ENCODE measurements at places on chromosomes 12 and 14.

GRCh38 chr14:102777711-102778337 lies 575 bp downstream of the TRAF3 start:
- DNase-seq, result no peak

GRCh38 chr14:59036134-59036533 lies 152.3 kb upstream of the DAAM1 start:
- DNase-seq, result no peak

GRCh38 chr12:49929581-49929980 lies 21.0 kb upstream of the AQP2 start:
- DNase-seq, result no peak

- DNase-seq, result no peak
These were observed 5.1 kb upstream of the TNFAIP2 start for GRCh38 chr14:103118018-103118662.

DNA sequence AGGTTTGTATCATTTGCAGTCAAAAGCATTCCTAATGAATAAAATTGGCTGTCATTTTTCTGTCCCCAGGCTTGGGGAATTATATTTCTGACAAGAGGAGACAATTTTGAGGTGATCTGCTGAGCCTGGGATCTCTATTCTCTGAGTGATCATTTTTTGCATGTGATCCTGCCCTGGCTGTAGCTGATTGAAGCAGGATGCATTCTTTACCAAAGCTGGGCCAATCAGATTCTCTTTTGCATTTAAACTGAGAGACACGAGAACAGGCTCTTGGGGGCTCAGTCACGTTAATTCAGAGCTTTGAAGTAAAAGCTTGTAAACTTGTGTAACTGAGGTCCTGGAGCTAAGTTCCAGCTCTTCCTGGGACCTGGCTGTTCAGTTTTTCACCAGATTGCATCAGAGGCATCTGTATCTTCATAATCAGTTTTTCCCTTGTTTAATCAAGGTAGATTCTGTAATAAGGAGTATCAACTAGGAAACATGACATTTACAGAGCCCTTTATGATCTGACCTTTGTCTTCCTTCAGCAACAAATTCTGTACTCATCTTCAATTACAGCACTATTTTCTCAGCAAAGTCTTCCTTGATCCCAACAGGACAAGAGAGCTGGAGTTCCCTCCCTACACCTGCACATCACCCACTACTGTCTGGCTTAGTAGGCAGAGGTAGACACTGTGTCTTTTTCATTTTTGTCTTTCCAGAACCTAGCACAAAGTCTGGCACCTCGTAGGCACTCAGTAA lies 35.0 kb upstream of the MANSC4 start:
- no peak for DNase-seq

GRCh38 chr12:68331869-68332727 lies at the start of gene MDM1:
MDM1 (minus strand) TSS chr12:68332362; CDS start chr12:68332245, 117 bp downstream.
- peak; percentile 96 for DNase-seq

DNA sequence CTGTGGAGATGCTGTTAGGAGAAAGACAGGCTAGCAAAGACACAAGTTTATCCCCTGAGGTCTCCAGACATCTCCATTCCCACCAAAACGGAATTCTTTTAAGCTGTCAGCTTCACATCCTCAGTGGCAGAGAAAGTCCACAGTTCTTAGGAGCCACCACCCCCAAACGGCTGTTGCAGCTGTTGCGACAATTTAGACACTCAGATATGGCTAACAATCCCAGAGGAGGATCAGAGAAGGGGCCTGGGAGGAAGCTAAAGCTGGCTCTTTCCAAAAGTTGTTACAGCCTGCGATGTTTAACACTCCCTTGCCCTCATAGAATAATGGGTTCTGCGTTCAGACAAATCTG lies 1.9 kb upstream of the ATP5MC2 start:
- no peak for DNase-seq

DNA sequence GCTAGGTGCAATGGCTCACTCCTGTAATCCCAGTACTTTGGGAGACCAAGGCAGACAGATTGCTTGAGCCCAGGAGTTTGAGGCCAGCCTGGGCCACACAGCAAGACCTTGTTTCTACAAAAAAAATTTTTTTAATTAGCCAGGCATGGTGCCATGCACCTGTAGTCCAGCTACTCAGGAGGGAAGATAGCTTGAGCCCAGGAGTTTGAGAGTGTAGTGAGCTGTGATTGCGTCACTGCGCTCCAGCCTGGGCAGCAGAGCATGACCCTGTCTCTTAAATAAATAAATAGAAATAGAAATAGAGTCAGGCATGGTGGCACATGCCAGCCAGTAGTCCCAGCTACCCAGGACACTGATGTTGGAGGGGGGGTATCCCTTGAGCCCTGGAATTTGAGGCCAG lies 36.7 kb upstream of the CLIP1 start:
- DNase-seq, result peak; percentile 56

GRCh38 chr14:74202113-74202512 lies 37.1 kb upstream of the VSX2 start:
- no peak for DNase-seq

- no peak for DNase-seq
These were observed 26.9 kb downstream of the GCN1 start for GRCh38 chr12:120167529-120168095.

GRCh38 chr12:25455696-25456095 lies 97.4 kb downstream of the LMNTD1 start:
- DNase-seq, result no peak

DNA sequence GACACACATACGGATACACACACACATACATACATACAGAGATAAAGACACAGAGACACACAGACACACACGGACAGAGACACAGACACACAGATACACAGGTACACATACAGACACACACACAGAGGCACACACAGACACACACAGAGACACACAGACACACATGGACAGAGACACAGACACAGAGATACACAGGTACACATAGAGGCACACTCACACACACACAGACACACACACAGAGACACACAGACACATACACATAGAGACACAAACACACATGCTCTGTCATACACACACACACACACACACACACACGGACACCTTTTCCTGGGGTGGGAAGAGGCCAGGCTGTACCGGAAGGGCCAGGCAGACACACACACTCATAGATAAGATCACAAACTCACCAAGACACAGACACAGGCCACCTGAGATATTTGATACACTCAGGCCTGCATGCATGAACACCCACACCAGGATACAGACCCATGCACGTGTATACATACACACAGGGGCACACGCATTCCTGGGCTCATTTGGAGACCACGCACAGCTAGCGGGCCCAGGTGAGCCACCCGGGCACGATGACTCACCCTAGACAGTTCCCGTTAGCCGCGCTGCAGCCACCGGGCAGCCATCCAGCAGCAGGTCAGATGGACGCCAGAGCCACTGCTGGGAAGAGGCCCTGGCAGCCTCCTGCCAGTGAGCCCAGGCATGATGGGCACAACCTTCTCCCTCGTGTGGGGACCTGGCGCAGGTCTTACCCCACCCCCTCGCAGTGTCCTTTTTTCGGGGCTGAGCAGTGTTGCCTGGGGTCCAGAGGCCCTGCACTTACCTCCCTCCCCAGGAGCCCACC lies 1.8 kb upstream of the AHNAK2 start:
- DNase-seq, result no peak

DNA sequence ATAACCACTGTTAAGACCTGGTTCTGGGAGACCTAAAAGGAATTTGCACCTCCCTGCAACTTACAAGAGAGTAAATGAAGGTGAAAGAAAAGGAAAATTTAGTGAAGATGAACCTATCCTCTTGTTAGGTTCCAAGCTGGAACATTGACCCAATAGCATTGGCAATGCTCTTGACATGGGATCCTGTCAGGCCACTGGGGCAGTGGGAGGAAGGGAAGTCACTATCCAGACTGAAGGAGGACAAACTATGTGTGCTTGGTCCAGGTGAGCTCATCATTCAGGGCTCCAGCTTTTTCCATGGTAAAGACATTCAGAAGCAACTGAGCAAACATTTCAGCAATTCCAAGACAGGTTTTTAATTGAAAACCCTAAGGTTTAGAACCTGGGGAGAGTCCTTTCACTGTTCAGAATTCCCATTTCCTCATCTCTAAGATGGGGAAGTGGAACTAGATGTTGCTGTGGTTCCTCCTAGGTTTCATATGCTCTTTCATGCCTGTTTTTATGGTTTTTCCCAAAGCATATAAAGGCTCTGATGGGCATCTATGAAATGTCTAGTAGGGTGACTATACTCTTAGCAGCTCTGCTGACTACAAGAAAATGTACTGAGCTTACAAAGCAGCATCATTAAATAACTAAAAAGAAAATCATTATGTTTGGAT lies 33.1 kb downstream of the MAPK1IP1L start:
- no peak for DNase-seq

- no peak for DNase-seq
These were observed 67.0 kb downstream of the CRADD start for GRCh38 chr12:93743999-93744689.

DNA sequence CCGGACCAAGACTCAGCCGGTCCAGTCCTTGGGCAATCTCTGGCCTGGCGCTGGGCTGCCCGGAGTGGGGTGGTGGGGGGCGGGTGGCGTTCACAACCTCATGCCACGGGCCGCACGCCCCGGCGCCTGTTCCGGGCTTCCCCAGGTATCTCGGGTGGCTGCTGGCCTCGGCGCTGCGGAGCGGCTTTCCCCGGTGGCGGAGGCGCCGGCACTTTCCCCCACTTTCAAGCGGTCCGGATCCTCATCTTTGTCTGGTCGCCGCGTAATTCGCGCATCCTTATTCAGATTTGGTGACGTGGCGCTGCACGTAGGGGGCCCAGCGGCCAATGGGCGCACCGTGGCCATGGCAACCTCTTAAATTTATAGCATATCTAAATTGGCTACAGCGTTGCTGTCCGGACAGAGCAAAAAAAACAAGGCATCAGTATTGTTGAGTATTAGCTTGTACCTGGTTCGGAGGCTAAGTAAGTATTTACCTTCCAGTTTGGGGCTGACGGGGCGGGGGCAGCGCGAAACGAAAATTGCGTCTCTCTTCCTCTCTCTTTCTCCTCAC lies at the start of gene LHX5:
Gene LHX5 (minus strand): TSS at position 253 of the 553 bp plus-strand sequence. CDS start 373 bp downstream, outside the sequence.
- DNase-seq, result no peak

GRCh38 chr12:46024099-46024498 lies 33.7 kb upstream of the SCAF11 start:
- DNase-seq, result no peak

DNA sequence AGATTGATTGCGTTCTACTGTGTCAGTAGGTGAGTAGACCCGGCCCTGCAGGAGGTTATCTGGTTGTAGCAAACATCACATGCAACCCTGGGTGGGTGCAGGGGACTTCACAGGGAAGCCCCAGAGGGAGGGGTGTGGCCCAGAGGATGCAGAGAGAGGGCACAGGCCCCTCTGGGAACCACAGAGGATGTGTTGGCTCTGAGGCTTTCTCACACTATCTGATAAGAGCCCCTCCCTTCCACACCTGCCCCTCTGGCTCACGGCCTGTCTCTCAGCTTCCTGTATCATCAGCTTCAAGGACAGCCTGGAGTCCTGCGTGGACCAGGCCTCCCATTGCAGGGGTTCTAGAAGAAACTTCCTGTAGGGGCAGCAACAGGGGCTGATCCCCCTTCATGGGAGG lies 101.9 kb downstream of the RIN3 start:
- DNase-seq, result no peak

DNA sequence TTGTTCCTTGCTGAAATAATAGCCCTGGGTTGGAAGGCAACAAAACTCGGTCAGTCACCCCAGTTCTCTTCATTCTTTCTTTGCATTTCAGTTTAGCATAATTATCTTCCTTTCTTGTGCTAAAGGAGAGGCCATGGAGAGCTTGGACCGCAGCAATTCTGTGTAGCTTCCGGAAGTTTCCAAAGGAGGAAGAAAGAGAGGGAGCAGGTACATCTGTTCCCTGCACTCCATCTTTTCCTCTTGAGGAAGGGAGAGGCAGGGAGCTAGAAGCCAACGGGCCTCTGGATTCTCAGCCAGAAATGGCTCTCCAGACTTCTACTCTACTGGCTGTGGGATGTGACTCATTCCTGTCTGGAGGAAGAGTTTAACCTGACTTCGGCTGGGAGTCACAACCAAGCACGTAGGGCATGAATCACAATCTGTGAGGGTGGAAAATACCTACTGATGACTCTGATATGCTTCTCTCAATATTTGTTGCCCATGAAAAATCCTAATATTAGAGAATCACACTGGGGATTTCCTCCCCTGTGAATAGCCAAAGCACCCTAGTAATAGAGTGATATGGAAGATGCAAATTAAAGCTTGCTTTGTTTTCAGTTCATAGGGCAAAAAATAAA lies 17.0 kb downstream of the ANO6 start:
- DNase-seq, result peak; percentile 92

DNA sequence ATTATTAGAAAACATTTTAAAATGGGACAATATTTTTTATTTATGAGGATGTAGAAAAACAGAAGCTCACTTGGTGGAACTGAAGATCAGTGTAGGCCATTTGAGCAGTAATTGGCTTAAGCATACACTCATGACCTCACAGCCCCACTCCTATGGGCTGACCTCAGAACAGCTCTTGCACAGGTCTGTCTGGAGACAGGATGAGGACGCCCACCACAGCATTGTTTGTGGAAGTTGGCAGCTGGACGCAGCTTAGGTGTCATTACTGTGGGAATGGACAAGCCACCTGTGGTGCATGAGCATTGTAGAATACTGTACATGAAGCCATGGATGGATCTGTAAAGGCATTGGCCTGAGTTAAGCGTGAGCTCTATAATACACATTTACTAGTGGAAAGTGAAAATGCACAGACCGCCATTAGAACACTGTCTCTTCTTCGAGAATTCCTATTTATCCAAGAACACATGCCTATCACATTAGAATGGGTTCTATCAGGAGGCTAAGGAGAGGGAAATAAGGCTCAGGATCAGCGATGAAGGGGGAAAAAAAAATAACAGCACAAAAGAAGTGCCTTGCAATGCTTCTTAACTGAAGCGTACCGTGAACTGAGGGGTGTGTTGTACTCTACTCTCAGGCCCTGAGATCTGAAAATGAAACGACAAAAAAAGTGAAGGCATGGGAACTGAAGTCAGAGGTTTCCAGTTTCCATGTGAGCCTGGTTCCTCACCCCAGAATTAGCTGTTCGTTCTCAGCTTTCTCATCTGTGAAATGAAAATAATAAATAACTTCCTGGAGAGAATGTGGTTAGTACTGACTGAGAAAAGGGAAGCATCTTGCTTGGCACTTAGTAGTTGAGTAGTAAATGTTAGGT lies 33.6 kb downstream of the KCNA1 start:
- no peak for DNase-seq

GRCh38 chr14:100803226-100803625 lies 22.7 kb upstream of the MEG3 start:
- no peak for DNase-seq

- DNase-seq, result no peak
These were observed 38.0 kb downstream of the CHST11 start for GRCh38 chr12:104494793-104495158.

DNA sequence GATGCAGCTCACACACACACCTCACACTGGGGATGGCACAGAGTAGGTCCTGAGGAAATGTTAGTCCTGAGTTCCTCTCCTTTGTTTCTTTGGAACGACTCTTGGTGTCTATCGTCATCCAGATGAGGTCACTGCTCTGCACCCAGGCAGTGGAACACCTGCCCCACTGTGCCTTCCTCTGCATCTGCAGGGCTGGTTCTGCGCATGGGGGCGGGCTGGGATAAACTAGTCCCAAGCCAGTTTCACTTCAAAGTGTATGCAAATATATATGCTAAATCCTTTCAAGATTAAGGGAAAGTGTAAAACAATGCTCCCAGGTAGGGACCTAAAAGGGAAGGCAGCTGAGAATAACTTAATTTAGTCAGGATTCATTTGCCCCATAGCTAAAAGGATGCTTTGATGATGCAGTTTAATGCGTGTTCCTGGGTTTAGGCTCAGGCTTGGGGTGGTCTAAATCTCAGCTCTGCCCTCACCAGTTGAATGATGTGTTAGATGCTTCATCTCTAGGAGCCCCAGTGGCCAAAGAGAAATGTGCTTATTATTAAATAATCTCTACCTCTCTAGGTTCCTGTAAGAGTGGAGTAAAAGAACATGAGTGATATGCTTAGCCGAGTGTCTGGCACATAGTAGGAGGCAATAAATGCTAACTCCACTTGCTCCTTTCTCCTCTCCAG lies 47.1 kb upstream of the OVCH1 start:
- DNase-seq, result no peak

Data from kidney epithelial cell (primary cell).